ENCODE measurements at places on chromosomes 5 and 9.

DNA sequence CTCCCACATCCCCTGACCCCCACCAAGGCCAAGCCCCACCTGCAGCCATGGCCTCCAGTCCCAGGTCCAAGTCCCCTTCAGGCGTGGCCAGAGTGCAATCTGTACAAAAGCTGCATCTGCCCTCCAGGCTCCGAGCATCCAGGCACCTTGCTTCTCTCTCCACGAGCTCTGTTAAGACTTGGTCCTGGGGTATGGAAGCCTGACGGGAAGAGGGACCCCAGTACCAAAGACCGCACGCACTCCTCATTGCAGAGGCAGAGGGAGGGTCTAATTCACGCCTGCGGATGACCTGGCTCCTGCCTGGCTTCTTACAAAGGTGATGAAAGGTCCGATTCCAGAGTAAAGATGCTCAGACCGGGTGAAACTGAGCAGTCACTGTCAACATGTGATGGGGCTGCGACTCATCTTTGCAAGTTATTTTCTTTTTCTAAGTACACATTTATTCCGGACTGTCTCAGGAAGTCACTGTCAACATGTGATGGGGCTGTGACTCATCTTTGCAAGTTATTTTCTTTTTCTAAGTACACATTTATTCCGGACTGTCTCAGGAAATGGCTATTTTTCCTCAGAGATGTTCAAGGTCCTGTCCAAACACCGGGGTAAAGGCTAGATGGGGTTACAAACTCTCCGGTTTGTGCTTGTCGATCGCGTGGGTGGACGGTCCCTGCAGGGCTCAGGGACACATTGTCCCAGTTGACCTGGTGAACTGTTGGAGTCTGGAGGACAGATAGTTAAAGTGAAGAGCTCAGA, 252.0 kb upstream of the IRX4 start:
- no peak for DNase-seq

DNA sequence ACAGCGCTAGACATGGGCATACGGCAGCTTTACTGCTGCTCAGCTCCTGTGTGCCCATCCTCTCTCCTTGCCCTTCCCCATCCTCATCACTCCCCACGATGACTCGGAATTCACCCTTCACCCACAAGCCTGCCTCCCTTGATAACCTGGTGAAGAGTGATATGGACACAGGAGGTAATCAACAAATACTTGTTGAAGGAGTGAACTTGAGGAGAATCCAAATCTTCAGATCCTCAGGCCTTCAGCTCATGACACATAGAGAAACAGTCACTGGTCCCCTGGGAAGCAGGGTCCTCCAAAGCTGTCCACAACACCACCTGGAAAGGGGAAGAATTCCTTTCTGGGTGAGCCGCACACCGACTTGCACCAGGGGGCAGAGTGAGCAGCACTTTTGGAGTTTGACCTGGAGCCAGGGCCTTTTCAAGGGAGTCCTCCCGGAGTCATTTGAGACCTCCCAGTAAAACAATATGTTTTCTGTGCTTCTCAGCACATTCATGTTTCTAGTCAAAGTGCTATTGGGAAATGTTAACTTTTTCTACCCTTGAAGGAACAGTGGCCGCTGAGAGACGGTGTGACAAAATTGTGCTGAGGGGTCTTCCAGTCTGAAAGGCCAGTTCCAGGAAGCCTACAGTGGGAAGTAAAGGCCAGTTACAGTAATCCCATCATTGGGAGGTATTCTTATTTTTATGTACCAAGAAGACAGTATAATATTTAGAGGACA, 332.3 kb downstream of the CWC27 start:
- peak; percentile 59 for DNase-seq

- DNase-seq: no peak
Measured at GRCh38 chr5:86175224-86175623, 442.5 kb upstream of the COX7C start.

DNA sequence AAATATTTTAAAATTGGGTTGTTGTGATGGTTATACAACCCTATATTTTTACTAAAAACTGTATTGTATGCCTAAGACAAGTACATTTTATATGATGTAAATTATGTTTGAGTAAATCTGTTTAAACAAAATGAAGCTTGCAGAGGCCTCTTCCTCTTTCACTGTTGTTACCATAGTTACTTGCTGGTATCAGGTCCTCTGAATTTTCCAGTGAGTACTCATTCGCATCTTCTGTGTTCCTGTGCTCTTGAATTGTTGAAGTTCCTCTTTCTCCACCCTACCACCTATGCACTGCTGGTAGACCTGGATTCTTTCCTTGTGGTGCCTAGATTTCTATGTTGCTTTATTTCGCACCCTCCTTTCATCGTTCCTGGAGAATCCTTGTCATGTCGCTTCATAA, 938.5 kb upstream of the ACO1 start:
- DNase-seq: no peak

GRCh38 chr5:77546-77945, 14.4 kb upstream of the PLEKHG4B start:
- no peak for DNase-seq

- peak; percentile 22 for DNase-seq
Measured at GRCh38 chr5:148998174-148998797, 64.6 kb downstream of the SH3TC2 start.

DNA sequence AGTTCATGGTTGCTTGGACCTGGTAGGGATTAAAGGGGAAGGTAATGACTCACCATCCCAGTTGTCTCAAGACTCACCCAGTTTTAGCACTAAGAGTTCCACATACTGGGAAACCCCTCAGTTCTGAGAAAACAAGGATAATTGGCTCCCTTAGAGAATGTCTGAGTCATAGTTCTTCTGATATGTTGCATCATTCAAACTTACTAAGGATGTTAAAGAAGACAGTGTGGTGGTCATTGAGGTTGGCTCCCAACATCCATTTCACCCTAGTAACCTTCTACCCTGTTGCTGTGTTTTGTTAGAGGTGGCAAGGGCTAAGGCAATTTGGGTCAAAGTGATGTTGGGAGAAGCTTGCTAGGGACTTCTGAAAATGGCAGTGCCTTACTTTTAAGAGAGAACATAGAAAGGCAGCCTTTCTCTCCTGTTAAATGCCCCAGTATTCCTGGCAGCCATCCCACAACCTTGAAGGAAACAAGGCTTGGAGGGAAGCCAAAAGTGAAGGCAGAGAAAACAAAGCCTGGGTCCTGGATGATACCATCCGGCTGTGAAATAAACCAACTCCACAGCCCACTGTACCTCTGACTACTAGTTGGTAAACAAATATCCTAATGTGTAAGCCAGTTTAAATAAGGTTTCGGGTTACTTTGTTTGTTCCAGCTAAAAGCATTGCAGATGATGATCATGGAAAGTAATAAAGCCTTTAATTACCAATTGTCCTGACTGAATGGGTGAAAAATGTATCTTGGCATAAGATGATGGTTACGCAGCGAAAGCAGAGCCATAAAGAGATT, 80.4 kb upstream of the ADAMTSL1 start:
- peak; percentile 50 for DNase-seq

DNA sequence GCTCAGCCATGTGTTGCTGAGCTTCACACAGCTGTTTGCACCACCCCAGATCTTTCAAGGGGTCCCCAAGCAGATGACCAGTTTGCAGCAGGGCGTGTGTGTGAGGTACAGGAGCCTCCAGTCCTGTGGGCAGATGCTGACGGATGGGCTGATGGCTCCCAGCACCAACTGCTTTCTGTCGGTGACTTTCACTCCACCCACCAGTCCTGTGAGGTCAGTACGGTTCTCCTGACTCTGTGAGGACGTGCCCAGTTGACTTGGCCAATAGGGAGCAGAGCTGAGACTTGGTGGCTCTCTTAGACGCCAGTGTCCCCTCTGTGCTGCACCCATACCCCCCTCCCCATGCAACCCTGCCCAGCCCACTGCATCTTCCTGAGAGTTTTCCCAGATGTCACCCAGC, 19.7 kb downstream of the COL5A1 start:
- no peak for DNase-seq
